ENCODE measurements at places on chromosomes 7 and 10.

GRCh38 chr10:124647421-124648130 is 96.6 kb downstream of the FAM53B start:
- peak; percentile 91 for DNase-seq

- no peak for DNase-seq
Measured at GRCh38 chr7:103932389-103932788, 57.1 kb downstream of the RELN start.

GRCh38 chr10:9910446-9910845 is 1107.2 kb upstream of the CELF2 start:
- DNase-seq, result no peak

DNA sequence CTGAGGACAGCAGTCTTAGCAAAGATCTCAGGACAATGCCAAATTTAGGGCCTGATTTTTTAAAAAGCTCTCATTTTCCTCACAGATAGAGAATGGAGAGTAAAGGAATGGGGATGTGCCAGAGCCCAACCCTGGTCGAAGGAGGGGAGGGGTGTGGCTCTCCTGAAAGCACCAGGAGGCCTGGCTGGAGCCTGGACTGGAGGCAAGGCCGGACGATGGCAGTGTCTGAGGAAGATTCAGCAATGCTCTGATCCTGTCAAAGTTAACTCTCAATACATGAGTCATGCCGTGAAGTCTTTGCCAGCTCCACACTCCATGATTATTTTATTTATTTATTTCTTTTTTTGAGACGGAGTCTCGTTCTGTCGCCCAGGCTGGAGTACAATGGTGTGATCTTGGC is 108.3 kb downstream of the UPF2 start:
- DNase-seq, result no peak

DNA sequence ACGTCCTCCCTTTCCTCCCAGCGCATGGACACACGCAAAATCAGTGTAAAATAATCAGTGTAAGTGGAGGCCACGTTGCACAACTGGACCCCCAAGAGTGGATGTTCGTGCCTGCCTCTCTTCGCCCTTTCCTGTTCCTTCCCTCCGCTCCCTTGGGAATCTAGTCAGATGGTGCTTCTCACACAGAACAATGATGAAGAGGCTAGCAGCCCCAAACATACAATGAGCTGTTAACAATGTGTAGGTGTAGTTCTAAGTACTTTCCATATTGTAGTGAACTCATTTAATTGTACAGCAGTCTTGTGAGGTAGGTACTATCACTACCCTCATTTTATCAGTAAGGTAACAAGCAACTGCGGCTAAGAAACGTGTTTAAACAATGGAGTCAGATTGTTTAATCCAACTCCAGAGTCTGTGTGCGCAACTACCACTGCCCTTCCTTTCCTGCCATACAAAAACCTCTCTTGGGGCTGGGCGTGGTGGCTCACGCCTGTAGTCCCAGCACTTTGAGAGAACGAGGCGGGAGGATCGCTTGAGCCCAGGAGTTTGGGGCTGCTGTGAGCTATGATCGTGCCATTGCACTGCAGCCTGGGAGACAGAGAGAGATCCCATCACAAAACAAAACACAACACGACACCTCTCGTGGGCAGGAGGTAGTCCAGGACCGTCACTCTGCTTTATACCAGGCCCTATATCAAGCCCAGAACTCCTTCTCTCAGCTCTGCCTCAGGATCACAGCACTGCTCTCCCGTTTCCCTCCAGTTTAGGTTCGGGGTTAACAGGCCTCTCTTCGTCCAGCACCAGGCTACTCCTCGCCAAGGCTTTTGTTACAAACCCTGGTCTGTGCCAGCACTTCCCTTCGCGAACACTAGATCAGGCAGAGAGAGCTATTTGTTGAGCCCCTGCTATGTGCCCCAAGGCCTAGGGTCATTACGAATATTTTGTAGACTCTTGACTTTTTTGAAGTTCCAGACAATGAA is 1.1 kb downstream of the FKBP9 start:
- no peak for DNase-seq

- peak; percentile 65 for DNase-seq
Measured at GRCh38 chr7:7424151-7424873, 111.4 kb downstream of the COL28A1 start.

- no peak for DNase-seq
Measured at GRCh38 chr10:34838366-34838900, 23.3 kb upstream of the PARD3 start.

DNA sequence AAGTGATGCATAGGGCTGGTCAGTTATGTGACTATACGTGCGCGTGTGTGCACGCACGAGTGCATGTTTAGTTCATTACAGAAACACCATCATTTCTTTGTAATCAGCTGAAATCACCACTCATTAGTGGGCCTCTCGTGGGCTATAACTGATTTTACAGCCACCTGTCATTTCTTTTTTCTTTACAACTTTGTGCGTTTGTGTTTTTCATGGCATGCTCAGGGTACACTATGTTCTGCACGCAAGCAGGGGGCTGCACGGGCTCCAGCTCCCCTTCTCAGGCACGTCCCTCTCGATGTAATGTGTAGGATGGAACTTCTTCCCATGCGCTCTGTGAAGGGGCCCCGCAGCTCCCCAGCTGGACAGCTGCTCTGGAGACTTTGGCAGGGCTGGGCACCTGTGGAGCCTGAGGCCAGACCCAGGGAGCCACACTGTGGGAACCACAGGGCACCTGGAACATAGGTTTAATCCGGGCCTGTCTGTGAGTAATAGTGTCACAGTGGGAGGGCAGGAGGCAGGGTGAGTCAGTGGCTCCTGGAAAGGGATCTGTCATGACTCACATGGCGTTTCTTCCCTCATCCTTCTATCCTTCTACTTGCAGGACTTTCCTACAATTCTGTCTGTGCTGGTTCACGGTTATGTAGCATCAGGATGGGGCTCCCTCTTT is 4.9 kb downstream of the GCK start:
- no peak for DNase-seq

GRCh38 chr10:52951824-52952223 is 179.2 kb upstream of the MBL2 start:
- no peak for DNase-seq

DNA sequence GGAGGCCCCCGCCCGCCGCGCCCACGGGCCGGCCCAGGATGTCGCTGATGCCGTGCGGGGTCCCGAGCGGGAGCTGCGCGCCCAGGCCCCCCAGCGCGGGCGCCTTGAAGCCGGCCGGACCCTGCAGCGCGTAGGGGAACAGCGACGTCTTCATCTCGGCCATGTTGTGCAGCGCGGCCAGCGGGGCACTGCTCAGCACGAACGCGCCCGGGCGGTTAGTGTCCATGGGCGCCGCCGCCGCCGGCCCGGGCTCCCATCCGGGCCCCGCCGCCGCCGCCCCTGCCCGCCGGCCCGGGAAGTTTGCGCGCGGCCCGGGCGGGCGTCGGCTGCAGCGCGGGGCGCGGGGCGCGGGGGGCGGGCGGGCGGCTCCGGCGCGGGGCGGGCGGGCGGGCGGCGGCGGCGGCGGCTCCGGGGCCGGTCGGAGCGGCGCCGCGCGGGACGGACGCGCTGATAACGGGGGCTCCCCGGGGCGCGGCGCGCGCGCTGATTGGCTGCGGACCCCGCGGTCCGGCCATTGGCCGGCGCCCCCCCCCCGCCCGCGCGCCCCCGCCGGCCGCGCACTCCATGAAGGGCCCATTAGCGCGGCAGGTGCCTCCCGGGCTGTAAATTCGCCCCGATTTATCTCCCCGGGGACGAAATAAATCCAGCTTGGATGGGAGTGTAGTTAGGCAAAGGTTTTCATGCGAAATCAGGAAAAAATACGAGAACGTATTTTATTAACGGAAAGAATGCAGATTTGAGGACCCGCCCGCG is at the start of gene NKX6-2:
Gene NKX6-2 (minus strand): TSS at position 425 of the 753 bp plus-strand sequence. CDS start 199 bp downstream, at position 226.
- DNase-seq, result no peak

- peak; percentile 89 for DNase-seq
Measured at GRCh38 chr7:100130608-100131453, 4.1 kb downstream of the MBLAC1 start.

DNA sequence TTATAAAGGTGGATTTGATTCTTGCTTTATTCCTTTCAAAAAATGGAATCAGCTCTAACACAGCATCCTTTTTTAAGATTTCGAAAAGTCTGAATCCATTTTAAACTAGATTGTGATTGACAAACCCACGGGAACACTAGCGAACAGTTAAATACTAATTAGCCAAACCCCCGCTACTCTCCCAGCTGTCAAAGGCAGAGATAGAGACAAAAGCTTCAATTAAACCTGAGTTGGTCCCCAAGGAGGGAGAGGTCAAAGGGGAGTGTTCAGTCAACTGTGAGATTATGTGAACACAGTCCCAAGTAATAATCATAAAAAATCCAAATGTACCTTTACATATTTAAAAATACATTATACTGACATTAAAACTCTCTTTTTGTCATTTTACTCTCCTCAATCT is 65.7 kb upstream of the TBX20 start:
- no peak for DNase-seq

DNA sequence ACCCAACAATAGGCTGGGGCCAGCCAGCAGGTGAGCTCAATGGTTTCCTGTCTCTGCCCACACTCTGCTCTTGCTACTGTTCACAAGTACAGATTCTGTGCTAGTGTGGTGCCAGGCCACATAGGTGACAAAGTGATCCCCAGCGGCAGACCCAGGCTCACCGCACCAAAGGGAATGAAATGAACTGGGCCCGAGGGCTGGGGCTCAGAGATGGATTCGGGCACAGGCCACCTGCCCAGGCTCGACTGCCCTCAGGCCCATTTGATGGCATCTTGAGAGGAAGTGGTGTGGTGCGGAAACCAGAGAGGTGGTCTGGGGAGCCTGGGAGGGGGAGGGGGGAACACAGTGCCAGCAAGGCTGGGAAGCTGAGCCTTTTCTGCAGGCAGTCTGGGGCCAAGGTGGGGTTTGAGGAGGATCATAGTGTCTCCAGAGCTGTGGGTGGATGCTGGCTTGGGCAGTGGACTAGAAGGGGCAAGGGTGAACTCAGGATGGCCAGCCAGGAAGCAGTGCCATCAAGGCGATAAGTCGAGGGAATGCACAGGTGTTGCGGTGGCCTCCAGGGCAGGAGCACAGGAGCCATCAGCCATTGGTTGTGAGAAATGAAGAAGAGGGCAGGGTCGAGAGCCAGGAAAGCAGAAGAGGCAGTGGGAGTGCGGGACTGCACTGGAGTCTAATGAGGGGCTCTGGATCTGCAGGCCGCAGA is 85.2 kb downstream of the ARHGAP22 start:
- no peak for DNase-seq

DNA sequence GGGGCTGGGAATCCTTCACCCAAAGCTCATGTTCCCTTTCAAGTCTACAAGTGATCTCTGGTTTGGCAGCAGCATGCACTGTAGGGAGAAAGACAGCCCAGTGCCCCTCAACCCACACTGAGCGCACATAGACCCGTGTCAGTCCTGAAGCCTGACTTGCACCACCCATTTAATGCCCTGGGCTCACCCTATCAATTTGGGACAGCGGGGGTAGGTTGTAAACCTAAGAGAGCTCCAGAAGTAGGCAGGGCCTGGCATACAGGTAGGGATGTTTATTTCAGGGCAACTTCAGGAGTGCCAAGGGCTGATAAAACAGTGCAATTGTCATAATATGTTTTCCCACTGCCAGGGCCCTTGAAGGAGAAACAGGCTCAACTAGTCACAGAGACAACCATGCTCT is 3.5 kb upstream of the ATP6V0E2 start:
- no peak for DNase-seq

GRCh38 chr7:266851-267840 is 22.8 kb upstream of the FOXL3 start:
- DNase-seq, result no peak

GRCh38 chr10:44034946-44035345 is 350.0 kb downstream of the CXCL12 start:
- DNase-seq, result no peak

DNA sequence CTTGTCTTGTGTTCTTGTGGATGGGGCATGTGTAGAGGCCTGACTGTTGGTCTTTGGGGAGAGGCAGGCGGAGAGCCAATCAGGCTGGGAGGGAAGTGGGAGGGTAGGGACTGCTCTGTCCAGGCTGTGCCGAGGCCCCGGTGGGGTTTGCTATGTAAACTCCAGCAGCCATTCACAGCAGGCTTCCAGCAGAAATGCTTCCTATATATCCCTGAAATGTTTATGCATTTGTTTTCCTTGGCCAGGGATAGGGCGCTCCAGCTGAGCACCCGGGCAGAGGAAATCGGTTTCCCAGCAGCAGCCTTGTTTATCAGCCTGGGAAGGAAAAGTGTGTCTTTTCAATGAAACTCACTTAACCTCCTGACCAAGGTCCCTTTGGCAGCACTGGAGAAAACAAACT is 18.3 kb upstream of the AQP1 start:
- no peak for DNase-seq

DNA sequence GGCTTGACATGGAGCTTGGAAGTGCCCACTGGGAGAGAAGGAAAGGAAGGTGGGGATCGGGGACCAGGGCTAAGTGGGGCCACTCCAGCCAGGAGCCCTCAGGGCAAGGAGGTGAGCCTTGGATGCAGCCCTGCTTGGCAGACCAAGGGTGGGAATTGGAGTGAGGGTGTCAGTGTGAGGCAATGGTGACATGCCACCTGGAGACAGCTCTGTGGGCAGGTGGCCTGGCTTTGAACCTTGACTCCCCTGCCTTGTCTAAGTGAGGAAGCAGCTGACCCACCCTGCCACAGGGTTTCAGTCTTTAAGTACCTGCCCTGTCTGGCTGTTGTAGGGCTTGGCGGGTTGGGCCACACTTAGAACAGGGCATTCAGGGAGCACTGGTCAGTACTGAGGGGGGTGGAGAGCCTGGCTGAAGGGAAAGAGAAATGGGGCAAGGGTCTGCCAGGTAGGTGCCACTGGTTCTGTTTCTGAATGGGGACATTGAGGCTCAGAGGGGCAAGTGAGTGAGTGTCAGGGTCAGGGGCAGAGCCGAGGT is 4.8 kb downstream of the RAMP3 start:
- DNase-seq, result no peak

GRCh38 chr10:11146402-11147171 is 128.9 kb downstream of the CELF2 start:
- DNase-seq, result no peak

GRCh38 chr10:21078410-21079329 is 181.6 kb upstream of the NEBL start:
- DNase-seq, result no peak

DNA sequence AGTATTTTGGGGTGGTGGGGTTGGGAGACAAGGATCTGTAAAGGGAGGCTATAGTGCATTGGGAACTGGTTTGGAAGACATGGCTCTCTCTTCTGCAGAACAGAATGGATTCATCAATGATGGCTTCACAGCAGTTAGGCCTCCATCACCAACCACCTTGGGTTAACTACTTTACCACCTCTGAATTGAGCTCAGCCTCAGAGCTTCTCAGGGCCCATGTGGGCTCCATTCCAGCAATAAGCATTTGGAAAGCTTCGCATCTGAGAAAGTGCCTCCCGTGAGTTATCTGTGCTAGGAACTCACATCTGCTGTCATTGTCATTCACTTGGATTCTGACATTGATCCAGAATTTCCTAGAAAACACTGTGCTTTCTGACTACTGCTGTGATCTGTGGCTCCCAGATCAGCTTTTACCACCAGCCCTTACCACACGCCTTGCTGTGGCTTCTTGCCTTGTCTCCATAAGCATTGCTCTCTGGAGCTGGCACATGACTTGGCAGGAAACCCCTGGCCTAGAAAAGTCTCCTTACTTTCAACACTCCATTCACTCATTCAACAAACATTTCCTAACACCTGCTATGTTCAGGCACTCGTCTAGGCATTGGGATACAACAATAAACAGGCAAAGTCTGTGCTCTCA is 70.7 kb upstream of the ADO start:
- peak; percentile 80 for DNase-seq
